Brain microvascular endothelial cell (primary cell): ENCODE measurements at places on chromosomes 1 and 21.

GRCh38 chr1:199319341-199319740 is 680.5 kb downstream of the PTPRC start:
- DNase-seq = no peak

- no peak for DNase-seq
Measured at GRCh38 chr1:112675728-112676381, 1.4 kb downstream of the MOV10 start.

GRCh38 chr1:24412408-24412807 is 1.2 kb downstream of the STPG1 start:
- DNase-seq = no peak

DNA sequence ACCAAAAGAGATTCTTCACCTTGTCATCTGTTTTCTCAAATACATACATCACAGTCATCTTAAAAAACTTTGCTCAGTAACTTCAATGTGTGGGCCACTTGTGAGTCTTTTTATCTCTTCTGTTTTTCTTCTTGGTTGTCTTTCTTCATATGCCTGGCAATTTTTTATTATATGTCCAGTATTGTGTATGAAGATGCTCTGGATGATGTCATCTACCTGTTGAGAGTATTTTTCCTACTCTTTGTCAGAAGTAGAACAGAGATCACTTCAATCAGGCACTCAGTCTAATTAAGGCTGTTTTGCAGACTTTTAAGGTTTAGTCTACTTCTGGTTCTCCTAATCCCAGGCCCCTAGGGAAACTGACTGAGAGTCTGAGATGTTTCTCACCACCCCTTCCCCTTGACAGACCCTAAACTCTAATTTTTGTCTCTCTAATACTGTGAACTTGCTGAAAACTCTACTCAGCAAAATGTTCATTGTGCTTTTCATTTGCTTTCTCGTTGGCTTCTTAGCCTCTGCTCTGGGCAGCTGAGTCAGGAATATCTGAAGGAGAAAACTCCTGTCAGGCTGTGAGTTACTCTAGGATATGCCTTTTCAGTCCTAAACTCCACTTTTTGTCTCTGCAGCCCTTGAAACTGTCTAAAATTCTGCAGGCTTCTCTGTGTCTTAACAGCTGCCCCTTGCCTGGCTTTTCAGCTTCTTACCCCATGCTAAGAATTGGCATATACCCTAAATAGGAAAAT is 33.0 kb upstream of the DNAJC6 start:
- no peak for DNase-seq

DNA sequence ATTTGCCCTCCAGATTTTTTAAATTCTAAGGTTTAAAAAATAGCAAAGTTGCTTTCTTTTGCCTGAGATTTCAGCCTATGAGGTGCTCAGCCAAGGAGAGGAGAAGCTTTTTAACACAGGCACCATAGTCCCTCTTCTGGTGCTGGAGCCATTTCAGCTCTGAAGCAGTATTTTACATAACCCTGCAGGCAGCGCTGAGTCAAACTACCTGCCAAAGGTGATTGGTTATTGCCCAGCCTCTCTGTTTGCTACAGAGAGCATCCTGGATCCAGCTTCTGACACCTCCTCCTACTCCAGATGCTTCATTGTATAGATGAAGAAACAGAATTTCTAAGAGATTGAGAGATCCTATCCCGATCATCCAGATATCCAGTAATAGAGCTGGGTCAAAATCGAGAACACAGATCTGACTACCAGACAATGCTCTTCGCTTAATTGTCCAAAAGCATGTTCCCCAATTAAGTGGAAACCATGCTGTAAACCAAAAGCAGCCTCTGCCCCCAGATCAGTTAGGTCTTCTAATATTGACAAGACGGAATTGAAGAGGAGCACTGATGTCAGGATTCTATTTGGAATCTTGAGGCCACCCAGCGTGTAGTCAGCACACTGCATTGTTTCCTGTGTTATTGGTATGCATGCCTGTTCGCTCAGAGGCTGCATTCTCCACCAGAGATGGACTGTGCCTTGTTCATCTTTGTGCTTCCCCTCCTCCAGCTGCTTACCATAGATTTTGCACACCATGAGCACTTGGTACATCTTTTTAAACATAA is 22.1 kb downstream of the RGS8 start:
- peak; percentile 11 for DNase-seq

- DNase-seq = no peak
Measured at GRCh38 chr1:26059906-26060305, 7.5 kb downstream of the TRIM63 start.

- peak; percentile 3 for DNase-seq
Measured at GRCh38 chr1:226784081-226785049, 45.3 kb upstream of the ITPKB start.

- DNase-seq = no peak
Measured at GRCh38 chr1:29849991-29850757, 613.9 kb downstream of the PTPRU start.

- no peak for DNase-seq
Measured at GRCh38 chr1:50930193-50930592, 29.9 kb downstream of the FAF1 start.

DNA sequence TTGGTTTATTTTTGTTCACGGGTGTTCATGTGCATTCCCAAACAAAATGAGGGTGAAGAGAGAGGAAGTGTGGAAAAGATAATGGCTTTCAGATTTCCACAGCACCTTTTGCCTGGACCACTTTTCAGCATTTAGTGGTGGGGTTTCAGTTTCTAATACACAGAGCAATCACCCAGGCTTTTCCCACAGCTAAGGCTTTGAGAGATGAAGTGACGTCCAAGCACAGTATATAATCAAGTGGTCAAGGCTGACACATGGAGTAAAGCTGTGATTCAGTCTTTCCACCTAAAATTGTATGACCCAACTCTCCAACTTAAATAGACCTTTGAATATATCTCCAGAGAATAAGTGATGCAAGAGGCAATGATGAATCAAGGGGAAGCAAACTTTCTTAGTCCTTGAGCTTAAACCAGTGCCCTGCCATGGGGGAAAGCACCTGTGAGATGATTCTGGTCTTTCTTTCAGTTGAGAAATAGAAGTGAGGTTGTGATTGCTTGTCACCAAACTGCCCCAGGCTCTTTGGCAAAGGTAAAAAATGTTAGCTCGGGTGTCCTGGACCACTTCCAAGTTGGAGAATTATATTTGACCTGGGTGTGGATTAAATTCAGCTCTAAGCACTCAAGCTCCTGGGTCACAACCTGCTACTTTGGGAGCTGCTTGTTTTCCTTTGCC is 2.4 kb upstream of the PIK3R3 start:
- peak; percentile 34 for DNase-seq

- no peak for DNase-seq
Measured at GRCh38 chr1:206517784-206518183, 10.5 kb downstream of the RASSF5 start.

DNA sequence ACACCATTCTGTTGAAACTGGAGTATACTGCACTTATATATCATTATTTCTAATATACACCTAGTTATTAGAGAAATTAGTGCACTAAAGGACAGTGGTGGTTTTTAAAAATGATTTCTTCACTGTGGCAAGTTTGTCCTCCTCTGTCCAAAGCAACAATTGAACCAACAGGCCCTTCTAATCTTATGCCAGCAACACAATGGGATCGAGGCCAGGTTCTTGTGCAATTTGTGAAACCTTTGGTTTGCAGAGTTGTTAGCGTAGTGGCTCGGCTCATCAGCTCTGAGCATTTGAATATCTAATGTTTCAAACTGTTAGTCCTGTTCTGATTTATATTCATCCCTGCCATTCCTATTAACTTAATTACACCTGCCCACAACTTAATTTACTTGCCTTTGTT is 9.9 kb upstream of the LRRC39 start:
- no peak for DNase-seq

DNA sequence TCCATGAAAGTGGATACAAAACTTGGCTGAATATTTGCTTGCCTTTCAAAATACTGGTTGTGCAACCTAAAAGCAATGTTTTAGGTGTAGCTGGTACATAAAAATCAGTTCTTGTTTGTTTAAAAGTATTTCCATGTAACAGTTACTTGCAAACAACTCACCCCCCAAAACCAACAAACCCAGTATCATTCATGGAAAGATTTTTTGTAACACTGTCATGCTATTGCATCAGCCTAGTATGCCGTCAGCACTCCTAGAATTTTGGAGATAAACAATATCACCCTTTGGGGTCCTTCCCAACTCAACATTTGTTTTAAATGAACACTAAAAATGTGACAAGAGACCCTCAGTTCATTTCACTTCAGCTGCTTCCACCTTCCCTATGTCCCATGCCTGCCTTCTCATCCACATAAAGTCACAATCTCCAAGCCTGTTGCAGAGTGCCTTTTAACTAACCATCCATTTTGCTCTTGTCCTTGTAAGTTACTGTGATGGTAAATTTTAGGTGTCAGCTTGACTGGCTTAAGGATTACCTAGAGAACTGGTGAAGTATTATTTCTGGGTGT is 425.3 kb downstream of the DUSP10 start:
- DNase-seq = no peak

DNA sequence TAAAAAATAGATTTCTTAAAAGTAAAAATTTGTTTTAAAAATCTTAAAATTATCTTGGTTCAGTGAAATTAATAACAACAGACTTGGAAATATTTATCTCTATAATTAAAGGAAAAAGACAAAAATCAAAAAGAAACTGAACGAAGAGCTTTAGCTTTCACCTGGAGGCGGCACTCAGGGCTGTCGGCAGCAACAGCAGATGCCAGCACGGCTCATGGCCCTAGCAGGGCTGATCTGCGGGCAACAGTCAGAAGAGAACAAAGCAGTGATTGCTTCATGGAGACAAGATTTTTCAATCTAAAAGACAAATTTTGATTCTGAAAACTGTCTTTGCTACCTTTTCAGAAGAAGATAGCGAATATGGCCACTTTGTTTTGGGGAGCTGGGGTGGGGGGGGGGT is 22.6 kb downstream of the UBE2G2 start:
- no peak for DNase-seq

GRCh38 chr1:29809446-29810120 is 573.3 kb downstream of the PTPRU start:
- no peak for DNase-seq

- peak; percentile 27 for DNase-seq
Measured at GRCh38 chr1:11806307-11806936, 431 bp downstream of the CLCN6 start.

- DNase-seq = no peak
Measured at GRCh38 chr21:44020551-44020950, 8.4 kb downstream of the TRAPPC10 start.

GRCh38 chr1:210262167-210262896 is 29.7 kb downstream of the SERTAD4 start:
- DNase-seq = peak; percentile 17

- DNase-seq = no peak
Measured at GRCh38 chr1:201312298-201312697, 29.0 kb downstream of the PKP1 start.

GRCh38 chr21:36169470-36170128 is 13.0 kb downstream of the DOP1B start:
- no peak for DNase-seq

DNA sequence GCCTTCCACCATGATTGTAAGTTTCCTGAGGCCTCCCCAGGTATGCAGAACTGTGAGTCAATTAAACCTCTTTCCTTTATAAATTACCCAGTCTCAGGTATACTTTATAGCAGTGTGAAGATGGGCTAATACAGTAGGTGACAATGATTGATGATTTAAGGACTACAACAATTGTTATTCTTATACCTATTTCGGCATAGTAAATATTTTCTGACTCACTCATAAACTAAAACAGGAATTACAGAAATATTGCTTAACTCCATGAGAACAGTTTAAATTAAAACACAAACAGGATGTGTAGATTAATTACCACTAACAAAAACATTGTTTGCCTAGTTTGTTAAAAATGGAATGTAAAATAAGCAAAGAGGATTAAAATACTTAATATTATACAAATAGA is 839.9 kb downstream of the LTN1 start:
- no peak for DNase-seq

- peak; percentile 57 for DNase-seq
Measured at GRCh38 chr21:27582948-27583430, 616.1 kb upstream of the ADAMTS5 start.

GRCh38 chr1:200103966-200104583 is 76.6 kb downstream of the NR5A2 start:
- DNase-seq = no peak

GRCh38 chr1:168348146-168348709 is 67.6 kb downstream of the TBX19 start:
- no peak for DNase-seq

DNA sequence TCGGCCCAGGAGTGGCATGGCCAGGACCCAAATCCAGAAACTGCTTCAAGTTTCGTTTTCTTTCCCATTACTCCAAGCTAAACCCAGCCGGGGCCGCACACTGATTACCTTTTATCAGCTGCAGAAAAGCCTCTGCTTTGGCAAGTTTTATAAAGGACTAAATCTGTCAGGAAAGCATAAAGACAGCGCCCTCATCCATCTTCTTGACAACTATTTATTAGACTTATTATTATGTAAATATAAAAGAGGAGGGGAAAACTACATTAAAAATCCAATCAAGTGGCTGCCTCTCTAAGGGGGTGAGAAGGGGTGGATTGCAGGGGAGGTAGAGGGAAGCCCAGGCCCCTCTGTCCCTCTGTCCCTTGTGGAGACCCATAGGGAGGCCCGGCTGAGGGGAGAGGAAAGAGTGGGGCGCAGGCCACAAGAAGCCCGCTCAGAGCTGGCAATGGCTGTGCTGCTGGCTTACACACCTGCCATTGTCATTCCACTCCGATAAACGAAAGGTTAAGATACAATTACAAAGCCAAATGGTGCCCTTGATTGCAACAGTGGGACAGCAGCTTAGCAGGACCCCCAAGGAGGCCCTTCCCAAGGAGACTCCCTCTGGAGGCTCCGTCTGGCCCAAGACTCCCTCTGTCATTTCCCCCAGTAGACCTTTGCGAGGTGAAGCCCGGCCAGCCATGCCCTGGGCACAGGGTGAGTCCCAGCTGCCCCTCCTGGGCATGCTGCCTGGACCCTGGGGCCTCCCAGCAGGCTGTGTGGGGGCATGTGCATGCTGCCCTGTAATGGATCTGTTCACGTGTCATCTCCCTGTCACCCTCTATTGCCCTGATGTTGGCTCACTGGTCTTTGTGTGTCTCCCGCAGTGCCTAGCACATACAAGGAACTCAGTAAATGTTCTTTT is 45.4 kb downstream of the KCND3 start:
- no peak for DNase-seq

GRCh38 chr1:99645699-99646531 is at the start of gene PALMD:
Gene PALMD, plus strand, starts transcription at chr1:99646113. Its CDS starts 205 bp downstream, at chr1:99646318.
- DNase-seq = no peak

DNA sequence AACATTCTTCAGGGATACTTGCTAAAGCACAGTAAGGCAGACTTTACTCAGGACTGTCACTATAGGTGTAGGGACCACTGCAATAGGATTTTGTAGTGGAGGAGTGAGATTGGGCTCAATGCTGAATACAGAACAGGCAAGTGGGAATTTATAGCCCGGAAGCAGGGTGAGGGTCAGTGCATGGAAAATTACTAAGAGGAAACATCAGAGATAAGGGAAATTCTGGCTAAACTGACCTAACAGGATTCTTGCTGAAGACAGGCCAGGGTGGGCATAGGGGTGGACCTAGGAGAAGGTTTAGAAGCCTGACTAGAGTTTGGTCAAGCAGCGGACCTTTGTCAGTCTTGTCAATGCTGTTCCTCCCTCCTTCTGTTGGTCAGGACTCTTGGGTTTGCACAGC is 20.8 kb upstream of the ZNF362 start:
- no peak for DNase-seq

GRCh38 chr1:91948501-91949355 is 473 bp upstream of the BRDT start:
- DNase-seq = no peak
